ENCODE measurements at places on chromosomes 2 and 18.

DNA sequence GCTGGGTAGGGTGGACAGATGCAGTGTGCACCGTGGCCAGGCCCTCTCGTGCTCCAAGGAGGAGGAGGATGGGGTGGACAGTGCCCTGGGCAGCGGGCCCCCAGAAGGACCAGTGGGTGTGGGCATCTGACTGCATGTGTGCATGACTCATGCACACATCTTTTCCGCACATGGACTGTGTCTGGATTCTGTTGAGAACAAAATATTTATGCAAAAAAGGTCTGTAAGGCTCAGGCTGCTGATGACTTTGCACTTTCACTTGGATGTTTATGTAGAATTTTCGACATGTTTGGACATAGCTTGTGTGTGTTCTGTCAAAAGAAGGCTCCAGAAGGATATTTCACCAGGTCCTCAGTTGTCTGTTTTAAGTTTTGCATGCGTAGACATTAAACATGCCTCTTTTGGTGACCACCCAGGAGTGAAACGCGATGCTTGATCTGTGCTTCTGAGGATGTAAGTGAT is 45.6 kb downstream of the MTCL1 start:
- DNase-seq = peak; percentile 7

GRCh38 chr2:241937297-241937696 is 67.8 kb downstream of the RTP5 start:
- no peak for DNase-seq

GRCh38 chr2:8368463-8368862 is 313.4 kb upstream of the ID2 start:
- DNase-seq = no peak

GRCh38 chr2:135800513-135801460 is 36.2 kb downstream of the LCT start:
- DNase-seq = peak; percentile 84

DNA sequence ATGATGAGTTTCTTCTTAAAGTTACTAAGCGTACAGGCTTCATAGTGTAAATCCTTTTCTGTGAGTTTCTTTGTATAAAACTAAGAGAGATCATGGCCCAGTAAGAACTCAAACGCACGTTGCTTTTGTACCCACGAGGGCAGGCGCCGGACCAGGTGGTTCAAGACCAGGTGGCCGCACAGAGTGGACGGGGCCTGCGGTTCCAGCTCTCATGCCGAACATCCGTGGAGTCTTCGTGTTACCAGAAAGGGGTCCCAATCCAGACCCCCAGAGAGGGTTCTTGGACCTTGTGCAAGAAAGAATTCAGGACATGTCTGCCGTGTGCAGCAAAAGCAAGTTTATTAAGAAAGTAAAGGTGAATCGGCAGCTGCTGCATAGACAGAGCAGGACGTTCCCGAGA is 53.0 kb downstream of the KCNG2 start:
- no peak for DNase-seq

DNA sequence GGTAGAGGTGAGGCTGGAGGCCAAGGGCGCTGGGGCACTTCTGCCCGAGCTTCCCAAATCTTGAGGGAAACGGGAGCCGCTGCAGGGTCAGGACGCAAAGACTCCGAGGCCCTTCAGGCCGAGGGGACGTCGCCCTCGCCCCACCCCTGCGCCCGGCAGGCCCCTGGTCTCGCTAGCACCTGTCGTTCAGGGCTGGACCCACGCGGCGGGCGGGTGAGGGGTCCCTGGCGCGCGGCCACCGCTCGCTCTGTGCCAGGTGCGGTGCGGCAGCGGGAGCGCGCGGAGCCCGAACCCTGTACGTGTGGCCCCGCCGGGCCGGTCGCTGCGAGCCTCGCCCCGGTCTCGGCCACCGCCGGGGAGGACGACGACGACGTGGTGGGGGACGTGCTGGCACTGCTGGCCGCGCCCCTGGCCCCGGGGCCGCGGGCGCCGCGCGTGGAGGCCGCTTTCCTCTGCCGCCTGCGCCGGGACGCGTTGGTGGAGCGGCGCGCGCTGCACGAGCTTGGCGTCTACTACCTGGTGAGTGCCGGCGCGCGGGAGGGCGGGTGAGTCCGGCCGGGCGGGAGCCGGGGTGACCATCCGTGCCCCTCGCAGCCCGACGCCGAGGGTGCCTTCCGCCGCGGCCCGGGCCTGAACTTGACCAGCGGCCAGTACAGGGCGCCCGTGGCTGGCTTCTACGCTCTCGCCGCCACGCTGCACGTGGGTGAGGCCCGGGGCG is 4.9 kb downstream of the ERFE start:
- no peak for DNase-seq
